ENCODE measurements at places on chromosomes 4 and X.

DNA sequence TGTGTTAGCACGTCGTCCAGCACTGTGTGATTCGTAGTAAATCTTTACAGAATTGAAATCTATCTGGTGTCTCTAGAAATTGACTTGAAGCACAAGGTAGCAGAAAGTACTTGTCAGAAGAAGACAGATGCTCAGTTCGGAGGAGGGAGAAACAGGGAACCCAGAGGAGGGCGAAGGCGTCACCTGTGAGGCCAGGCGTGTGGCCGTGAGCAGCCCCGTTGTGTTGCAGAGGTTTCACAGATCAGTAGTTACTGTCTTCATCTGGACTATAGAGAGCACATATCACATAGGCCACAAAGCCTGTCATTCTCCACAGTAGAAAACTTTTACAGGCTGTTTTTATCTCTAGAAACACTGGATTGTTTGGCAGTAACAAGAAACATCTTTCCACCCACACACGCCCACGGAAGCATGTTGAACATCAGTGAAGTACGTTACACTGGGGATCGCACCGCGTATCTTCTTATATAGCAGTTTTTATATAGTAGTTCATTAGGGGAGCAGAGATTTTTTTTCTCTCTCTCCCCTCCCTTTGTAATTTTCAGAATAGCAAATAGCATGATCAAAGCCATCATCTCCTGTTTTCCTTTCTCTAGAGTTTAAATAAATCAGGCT, 48.1 kb upstream of the TLR3 start:
- DNase-seq: no peak

DNA sequence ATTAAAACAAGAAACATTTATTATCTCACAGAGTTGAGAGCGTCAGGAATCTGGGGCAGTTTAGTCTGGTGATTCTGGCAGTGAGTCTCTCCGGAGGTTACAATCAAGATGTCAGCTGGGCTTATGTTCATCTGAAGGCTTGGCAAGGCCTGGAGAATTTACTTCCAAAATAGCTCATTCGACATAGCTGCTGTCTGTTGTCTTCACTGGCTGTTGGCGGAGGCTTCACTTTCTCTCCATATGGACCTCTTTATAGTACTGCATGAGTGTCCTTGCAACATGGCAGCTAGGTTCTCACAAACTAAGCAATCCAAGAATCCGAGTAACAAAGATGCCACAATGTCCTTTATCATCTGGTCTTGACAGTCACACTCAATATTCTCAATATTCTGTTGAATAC, 70.2 kb upstream of the ADGRL3 start:
- DNase-seq: no peak

- no peak for DNase-seq
Measured at GRCh38 chrX:34401411-34401810, 255.7 kb downstream of the TMEM47 start.

DNA sequence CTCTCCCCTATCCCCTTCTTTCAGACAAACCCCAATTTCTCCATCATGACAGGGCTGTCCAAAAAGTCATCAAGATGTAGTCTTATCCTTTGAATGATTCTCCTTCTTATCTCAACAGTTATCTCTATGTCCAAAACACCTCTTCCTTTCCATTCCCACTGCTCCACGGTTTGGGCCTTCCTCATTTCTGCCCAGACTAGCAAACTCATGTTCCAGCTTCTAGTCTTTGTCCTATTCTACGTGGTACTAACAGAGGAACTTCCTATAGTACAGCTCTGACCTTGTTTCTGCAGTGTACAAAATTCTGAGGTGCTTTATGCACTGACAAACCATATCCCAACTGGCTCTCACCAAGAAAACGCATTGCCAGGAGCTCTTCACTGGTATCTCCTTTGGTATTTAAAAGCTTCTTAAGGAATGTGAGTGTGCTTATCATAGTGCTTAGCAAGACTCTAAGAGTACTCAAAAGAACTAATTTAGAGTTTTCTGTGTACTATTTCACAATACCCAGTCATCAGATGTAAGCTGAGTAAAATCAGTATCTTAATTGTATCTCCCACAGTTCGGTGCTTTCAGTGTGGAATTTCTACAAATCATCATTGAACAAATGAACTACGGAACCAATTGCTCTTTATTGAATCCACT, 65.5 kb downstream of the MAML3 start:
- no peak for DNase-seq

DNA sequence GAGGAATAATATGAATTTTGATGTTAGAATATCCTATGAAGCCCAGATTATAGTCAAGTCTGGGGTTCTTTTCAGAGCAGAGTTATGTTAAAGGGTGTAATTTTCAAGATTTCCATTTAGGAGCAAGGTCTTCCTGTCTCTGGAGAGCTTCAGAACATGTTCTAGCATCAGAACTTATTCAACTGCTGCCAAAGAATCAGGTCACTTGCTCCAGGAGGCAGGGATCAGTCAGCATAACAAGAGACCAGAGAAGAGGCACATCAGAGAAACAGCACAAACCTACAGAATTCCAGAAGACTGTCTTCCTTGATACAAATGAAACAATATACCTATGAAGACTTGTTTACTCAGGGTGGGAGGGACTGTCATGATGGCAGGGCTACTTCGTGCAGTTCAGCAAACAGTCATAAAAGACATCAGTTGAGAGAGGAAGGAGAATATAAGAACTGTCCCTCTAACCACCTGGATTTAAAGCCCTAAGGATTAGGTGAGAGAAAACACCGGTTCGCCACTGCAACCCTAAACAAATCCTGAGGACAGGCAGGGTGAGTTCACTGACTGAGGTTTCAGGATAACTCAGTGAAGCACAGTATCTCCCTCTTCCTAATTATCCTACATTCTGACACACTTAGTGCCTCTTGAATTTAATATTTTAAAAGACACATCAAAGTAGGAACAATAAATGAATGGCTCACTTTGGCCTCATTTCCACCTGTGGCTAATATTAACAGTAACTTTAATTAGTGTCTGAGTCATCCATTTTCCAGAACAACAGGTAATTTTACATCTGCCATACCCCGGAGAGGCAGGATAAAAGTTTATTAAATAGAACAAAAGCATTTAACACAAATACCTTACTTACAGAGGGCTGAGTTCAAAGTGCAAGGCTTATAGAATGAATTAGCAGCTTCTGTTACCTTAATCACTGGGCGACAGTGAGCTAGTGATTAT, 93.0 kb downstream of the HDAC8 start:
- no peak for DNase-seq

DNA sequence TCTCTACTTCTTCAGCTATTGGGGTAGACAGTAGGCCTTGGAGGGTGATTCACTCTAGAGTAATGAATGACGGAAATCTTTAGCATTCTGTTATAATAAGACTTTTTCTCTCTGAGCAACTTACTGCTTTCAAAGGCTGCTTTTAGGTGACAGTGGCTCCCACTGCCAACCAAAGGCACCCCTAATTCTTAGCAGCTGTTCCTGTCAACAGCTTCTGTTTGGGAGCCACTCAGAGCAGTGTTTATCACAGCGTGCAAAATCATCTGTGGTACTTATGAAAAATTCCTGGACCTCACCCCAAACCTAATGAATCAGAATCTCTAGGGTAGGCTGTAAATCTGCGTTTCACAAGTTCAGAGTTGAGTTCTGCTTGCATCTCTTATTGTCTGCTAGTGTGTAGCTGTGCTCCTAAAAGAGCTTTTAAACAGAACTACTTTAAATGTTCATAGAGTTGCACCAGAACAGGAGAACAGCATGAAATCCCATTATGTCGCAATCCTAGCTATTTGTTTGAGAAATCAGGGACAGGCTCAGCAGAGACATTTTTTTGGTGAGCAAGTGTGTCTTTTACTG, 52.8 kb upstream of the POU4F2 start:
- peak; percentile 54 for DNase-seq

DNA sequence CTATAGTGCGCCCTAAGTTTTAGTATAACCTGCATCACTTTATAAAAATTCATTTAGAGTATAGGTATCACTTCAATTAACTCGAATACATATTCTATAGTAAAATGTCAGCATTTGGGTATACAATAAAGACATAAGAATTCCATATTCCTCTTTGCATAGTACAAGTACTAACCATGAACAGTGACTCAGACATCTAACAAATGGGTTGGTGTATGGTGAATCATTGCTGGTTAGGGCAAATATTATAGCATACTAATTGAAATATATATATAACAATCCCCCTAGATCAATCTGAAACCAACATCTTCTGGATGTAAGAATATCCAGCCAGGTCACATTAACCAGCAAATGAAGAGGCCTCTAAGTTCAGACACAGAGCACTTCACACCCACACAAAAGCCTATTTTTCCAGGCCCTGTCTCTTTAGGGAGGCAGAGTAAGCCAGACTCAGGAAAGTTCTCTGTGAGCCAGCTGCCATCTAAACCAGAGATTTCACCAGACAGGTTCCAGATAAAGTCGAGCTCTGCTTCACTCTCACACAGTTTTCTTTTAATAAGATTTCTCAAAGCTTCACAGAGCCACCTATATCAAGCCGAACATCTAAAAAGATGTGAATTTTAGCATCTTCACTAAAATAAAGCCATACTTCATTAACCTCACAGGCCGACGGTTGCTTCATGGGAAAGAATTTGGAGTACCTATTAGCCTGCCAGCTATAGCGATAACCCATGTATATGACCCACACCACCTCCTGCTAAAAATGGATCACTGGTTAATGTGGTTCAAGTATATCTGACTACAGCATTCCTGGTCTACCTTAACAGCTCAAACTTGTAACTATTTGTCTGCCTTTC, 200.0 kb upstream of the FTHL17 start:
- no peak for DNase-seq
